Epithelial cell of esophagus (primary cell): ENCODE measurements at places on chromosomes 2 and 18.

DNA sequence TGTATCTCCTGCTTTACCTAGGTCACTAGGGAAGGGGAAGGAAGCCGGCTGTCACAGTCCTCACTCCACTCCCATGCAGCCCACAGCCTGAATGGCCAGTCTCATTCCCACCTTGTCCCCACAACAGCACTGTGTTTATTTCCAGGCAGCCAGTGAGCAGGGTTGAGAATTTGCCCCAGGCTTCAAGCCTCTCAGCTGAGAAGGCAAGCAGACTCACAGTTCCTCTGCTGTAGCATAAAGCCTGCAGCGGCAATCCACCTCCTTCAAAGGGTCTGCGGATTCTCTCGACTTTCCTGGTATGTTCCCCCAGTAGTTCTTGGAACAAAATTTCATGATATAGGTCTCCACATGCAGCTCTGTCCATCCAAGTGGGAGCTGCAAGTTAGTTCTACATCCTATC, 262.9 kb upstream of the GULP1 start:
- no peak for DNase-seq

- DNase-seq: peak; percentile 97
These were observed 91.0 kb downstream of the EPB41L5 start for GRCh38 chr2:120103723-120104467.

DNA sequence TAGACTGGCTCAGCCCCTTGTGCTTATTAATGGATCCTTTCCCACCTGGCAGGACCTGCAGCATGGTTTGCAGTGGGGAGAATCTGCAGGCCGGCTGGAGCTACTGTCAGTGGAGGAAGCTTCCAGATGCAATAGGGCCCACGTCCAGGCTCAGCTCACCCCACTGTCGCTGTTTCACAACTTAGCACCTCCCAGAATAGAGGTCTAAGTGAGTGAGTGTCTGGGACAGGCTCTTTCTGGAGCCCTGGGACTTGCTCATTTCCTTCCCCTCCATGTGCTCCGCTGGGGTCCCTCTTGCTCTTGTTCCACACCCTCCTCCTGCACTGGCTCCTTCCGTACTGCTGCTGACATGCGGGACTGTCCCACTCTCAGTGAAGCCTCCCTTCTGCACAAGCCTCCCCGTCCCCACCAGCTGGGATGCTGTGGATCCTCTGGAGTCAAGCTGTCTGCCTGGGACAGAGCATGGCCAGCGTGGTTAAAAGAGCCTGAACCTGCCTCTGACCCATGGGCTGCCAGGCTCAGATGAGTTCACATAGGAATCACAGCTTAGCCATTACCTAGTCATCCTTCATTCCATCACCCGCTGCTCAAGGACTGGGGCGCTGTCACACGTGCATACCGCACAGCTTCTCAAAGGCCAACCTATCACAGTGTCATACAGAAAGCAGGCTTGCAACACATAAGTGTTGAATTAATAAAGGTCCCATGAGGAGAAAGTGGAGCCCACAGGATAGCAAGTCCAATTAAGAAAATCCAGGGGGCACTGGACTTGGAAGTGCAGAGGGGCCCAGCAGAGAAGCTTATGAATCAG, 135.9 kb downstream of the ACKR3 start:
- DNase-seq: no peak

DNA sequence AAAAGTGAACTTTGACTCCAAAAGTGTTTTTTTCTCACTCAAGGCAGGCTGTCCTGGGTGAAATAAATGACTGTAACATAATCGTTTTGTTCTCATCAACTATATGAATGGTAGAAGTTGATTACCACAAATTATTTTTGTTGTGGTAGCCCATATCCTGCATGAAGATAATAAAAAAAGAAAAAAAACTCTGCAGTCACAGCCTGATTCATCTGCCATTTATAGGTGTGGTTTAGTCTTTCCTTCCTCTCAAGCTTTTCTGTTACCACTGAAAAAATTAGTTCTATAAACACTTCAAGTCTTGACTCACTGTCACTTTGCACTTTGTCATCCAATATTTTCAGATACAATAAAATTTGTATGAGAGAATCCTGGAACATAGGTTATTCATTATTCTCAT, 522.0 kb downstream of the PLCL1 start:
- DNase-seq: no peak

GRCh38 chr2:160351956-160352355, 141.7 kb downstream of the RBMS1 start:
- DNase-seq: peak; percentile 83

- DNase-seq: no peak
These were observed at the start of gene CCDC141 for GRCh38 chr2:179049546-179050311. Gene CCDC141, minus strand, starts transcription at chr2:179050137. Its CDS starts 196 bp downstream, at chr2:179049941.

DNA sequence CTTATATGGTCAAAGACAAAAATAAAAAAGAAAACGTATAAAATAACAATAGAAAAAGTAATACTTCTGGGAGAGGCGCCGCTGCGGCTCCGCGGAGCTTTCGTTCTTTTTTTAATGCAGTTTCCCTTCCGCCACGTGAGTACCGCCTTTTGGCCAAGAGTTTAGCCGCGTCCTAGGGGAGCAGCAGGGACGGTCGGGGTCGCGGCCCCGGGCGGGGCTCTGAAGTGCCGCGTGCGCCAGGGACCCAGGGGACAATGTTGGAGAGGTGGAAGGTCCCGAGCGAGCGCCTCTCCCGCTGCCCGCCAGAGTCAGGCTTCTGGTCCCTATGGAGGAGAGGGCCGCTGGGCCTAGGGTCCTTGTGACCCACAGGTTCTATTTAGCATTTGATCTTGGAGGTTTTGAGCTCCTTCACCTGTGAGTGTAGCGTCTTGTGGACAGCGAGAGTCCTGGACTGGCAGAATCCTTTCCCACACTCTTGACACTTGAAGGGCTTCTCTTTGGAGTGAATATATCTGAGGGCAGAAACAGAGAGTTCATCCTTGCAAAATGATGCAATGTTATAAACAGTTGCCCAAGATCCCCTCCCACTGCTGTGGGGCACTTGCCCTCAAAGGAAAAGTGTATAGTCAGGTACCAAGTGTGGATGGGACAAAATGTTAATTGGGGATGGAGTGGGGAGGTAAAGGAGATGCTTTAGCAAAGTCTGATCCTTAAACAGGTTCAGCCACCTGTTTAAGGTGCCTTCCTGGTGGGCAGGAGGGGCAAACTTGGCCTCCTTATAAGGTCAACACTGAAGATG, 6.3 kb downstream of the OSR1 start:
- no peak for DNase-seq

DNA sequence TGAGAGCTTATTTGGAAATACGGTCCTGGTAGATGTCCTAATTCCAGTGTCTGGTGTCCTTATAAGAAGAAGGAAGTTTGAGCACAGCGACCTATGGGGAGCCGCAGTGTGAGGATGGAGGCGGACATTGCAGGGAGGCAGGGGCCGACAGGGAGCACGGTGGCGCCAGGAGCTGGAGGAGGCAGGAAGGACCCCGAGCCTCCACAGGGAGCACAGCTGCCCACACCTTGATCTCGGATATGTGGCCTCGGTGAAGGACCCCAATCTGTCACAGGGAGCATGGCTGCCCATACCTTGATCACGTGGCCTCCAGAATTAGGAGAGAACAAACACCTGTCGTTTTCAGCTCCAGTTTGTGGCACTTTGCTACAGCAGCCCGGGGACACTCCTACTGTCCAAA, 461.6 kb upstream of the SALL3 start:
- no peak for DNase-seq

DNA sequence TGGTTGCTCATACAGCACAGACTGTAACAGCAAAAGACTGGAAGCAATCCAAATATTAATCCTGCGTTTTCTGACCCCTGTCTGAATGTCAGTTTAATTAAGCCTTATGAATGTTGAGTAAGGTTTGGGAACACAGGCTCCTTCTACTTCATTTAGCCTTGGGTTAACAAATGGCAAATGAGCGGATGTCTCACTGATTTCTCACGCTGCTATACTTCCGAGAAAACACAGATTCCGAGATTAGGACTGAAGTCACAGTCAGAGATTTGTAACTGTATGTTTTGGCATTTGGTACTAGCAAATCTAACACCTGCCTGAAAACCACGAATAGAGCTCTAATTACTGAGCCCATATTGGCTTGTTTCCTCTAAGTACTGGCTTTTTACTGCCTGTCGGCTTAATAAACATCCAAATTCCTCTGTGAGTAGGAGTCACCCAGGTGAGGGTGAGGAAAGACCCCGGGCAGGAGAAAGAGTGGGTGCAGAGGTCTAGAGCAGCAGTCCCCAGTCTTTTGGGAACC, 10.6 kb downstream of the MC5R start:
- no peak for DNase-seq

DNA sequence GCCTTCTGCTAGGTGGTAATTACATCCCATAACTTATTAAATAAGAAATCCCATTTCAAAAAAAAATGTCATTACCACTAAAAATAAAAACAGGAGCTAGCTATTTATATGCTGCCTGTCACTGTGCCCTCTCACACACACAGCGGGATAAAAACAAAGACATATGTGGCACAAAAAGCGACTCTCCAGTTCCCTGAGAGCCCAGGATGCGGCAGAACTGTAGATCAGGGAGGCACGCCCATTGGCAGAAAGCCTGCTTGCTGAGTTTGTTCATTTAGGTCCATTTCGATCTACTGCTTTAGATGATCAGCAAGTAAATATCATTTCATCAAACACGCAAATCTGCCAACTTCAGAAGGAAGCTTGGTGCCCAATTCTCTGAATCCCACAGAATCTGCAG, 124.4 kb downstream of the TMEM163 start:
- DNase-seq: no peak

GRCh38 chr18:58671632-58672564, 633 bp downstream of the MALT1 start:
- DNase-seq: peak; percentile 91

- no peak for DNase-seq
These were observed 188.7 kb downstream of the RTP5 start for GRCh38 chr2:242058116-242058680.

- no peak for DNase-seq
These were observed 239.7 kb downstream of the SH3BP4 start for GRCh38 chr2:235191486-235191885.

- DNase-seq: no peak
These were observed 14.4 kb upstream of the MYO5B start for GRCh38 chr18:50209311-50209710.

DNA sequence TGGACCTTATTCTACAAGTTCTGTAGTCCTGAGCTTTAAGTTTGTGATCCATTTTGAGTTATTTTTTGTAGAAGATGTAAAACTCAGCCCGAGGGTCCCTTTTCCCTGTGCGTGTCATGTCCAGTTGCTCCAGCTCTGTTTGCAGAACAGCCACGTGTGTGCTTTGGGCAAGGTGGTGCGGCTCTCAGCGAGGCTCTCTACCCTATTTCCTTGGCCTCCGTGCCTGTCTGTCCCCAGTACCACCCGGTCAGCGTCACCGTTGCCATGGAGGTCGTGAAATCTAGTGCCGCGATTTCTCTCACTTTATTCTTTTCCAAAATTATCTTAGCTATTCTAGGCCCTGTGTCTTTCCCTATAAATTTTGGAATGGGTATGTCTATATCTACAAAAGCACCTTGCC, 141.0 kb upstream of the CTDP1 start:
- DNase-seq: no peak

DNA sequence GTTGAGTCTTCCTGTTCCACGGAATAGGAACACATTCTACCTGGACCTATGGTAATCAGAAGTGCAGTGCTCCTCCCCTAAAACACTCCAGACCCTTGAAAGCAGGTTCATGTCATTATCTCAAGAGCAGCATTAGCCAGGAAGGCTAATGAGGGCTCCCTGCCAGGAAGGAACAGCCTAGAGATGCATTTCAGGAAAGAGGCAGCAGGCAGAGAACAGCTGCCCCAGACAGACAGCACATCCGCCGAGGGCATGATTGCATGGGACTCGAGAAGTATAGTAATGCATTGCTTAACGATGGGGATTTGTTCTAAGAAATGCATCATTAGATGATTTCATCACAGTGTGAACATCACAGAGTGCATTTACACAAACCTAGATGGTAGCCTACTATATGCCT, 171.5 kb downstream of the ALK start:
- DNase-seq: peak; percentile 60

- no peak for DNase-seq
These were observed 82.8 kb upstream of the ZNF521 start for GRCh38 chr18:25434745-25435144.

- DNase-seq: no peak
These were observed 154.6 kb upstream of the MGAT5 start for GRCh38 chr2:134099273-134099672.

GRCh38 chr18:3748086-3748485, 298.1 kb downstream of the TGIF1 start:
- DNase-seq: no peak

GRCh38 chr2:237213315-237214022, 127.8 kb downstream of the COPS8 start:
- DNase-seq: peak; percentile 52

GRCh38 chr2:187994464-187995331, 297.0 kb upstream of the GULP1 start:
- peak; percentile 27 for DNase-seq

GRCh38 chr2:37617119-37617892, 54.1 kb downstream of the CDC42EP3 start:
- DNase-seq: no peak

DNA sequence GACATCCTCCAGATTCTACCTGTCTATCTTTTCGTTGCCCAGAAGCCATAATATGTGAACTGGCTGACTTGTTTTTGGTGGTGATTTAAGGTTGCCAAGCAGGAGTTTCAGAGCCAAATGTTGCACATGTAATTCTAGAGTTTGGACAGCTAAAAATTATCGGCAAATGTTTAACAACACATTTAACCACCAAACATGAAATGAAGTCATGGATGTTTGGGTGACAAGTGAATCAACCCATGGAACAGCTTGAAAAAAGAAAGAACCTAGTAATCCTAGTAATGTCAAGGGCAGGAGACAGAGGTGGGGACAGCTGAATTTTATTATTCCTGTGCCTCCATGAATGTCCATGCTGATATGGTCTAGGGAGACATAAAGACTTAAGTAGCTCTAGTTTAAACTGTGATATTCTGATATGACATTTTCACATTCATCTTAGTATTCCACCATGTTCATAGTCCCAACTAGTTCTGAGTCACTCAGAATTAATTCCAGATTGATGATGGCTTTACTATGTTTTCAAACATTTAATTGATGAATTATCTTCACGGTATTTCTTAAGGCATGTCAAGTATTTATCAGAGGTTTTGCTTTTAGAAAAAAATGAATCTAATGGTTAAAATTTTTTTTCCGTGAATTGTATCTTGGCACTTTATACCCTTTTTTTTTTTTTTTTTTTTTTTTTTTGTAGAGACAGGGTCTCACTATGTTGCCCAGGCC, 101.7 kb downstream of the SOCS6 start:
- no peak for DNase-seq

GRCh38 chr2:39123436-39123999, 2.7 kb upstream of the SOS1 start:
- DNase-seq: no peak
